ENCODE measurements at places on chromosomes 2 and 18. TPM values are rescaled to one million over a fixed set of nuclear protein-coding genes. Genes with fewer than 3 reads are reported as not detected.

The DPYSL5 gene
- 40.3 TPM for total RNA-seq

The TRAPPC12 gene
- total RNA-seq, result 108 TPM

The ATP6V1B1 gene
- 24.9 TPM for total RNA-seq

The BMP10 gene
- not detected for total RNA-seq

The ADNP2 gene
- 22.7 TPM for total RNA-seq

The CSRNP3 gene
- total RNA-seq, result 81.7 TPM

The IL1RL2 gene
- 1.4 TPM for total RNA-seq

The LRP2 gene
- total RNA-seq, result 88.0 TPM

The NYAP2 gene
- 8.2 TPM for total RNA-seq

The NT5C1B gene
- total RNA-seq, result not detected

The RMC1 gene
- total RNA-seq, result 38.3 TPM

The MYO7B gene
- 0.60 TPM for total RNA-seq

Data from camera-type eye (tissue), 1 donor.